ENCODE measurements at places on chromosomes 4 and X.

- DNase-seq, result no peak
Observed at GRCh38 chr4:98204236-98204553, 57.0 kb upstream of the RAP1GDS1 start.

DNA sequence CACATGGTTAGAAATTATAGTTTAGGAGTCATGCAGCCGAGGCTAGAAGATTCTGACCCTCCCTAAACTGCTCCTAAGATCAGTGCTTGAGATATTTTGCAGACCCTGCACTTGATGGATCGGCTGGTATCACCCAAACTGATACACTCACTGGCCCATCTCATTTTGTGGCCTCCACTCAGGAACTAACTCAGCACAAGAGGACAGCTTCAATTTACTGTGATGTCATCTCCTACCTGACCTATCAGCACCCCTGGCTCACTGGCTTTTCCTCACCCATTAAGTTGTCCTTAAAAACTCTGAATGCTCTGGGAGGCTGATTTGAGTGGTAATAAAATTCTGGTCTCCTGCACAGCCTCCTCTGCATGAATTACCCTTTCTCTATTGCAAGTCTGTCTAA is 450.9 kb downstream of the PCDH10 start:
- no peak for DNase-seq

DNA sequence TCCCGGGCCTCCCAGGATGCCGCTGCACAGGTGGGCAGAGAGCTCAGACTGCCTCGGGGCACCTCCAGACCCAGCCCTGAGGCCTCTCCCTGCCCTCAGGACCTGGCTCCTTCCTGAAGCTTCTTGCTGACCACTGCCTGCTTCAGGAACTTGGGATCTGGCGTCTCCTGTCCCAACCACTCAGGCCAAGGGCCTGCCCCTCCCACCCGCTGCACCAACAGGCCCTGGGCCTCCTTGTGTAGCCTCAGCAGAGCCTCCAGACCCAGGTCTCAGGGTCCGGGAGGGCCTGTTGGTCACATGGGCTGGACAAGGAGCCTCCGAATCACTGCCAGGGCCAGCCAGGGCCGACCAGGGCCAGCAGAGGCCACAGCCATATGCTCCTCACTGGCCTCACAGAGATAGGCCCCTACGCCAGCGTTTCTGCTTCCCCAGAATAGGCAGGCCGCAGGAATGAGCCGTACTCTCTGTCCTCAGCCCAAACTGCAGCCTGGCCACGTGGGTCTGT is 2.8 kb downstream of the MXD4 start:
- no peak for DNase-seq

DNA sequence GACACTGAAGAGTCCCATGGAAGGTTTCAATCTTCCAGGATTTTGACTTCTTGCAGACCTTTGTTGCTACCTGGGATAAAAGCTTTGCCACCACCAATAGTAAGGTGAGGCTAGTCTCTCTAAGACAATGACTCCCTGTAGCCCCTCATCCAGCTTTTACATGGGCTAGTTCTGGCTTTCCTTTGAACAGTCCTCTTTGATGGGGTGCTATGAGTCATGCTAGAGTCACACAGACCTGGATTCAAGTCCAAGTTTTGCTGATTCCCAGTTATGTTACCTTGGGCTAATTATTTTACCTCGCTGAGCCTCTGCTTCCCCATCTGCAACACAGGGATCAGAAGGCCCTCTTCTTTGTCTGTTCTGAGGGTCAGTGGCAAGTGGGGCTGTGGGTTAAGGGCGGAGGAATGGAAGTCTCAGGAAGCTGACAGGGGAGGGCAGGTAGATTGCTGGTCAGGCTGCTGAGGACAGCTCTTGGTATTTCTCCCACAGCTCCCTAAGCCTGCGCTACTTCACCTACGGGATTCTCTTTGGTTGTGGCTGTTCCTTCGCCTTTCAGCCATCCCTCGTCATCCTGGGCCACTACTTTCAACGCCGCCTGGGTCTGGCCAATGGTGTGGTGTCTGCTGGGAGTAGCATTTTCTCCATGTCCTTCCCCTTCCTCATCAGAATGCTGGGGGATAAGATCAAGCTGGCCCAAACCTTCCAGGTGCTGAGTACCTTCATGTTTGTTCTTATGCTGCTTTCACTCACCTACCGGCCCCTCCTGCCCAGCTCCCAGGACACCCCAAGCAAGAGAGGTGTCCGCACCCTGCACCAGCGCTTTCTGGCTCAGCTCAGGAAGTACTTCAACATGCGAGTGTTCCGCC is 90.3 kb downstream of the RLIM start:
- DNase-seq, result no peak

- no peak for DNase-seq
Observed at GRCh38 chr4:138161351-138161750, 80.8 kb downstream of the SLC7A11 start.

DNA sequence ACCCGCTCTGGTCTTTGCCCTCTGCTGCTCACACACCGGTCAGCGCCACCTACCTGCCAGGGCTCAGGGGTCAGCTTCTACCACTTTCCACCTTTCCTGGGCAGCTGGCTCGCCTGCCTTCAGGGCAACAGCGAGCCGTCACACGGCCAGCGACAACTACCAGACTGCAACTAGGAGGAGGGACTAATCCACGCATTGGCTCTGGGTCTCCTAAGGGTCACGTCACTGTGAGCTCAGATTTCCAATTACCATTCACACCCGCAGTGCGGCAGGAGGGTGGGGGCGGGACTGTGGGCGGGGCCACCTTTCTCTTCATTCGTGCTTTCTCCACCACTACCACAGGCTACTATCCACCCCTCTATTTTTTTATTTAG is at the start of gene BEX5:
Gene BEX5 (minus strand): TSS at position 172 of the 374 bp plus-strand sequence. CDS start 1,712 bp downstream, outside the sequence.
- no peak for DNase-seq

GRCh38 chrX:45843518-45843917 is 642.8 kb upstream of the DIPK2B start:
- DNase-seq, result no peak

GRCh38 chr4:113627321-113627720 is 134.2 kb downstream of the CAMK2D start:
- DNase-seq, result no peak

GRCh38 chr4:169040559-169041261 is 30.7 kb upstream of the CBR4 start:
- no peak for DNase-seq

DNA sequence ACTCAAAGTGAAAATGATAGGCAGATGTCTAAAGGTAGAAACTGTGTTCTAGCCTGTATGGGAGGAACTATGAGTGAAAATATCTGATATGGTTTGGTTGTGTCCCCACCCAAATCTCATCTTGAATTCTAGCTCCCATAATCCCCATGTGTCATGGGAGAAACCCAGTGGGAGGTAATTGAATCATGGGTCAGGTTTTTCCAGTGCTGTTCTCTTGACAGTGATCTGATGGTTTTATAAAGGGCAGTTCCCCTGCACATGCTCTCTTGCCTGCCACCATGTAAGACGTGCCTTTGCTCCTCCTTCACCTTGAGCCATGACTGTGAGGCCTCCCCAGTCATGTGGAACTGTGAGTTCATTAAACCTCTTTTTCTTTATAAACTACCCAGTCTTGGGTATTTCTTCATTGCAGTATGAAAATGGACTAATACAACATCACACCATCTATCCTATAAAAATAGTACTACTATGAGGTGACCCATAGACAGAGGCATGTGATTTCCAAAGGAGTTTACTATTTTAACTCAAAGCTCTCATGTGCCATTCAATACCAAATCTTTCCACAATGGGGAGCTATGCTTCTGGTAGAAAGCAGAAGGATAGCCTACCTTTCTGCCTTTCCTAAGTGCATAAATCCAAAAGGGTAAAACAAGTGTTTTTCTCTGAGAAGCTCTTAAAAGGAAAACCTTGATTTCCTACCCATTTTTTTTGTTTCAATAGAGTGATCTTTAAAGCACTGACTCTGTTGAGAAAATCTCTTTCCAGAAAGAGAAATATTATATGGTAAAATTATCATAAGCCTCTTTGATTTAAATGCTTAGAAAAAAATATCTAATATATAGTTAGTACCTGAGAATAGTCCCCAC is 38.8 kb downstream of the SEC31A start:
- DNase-seq, result no peak

DNA sequence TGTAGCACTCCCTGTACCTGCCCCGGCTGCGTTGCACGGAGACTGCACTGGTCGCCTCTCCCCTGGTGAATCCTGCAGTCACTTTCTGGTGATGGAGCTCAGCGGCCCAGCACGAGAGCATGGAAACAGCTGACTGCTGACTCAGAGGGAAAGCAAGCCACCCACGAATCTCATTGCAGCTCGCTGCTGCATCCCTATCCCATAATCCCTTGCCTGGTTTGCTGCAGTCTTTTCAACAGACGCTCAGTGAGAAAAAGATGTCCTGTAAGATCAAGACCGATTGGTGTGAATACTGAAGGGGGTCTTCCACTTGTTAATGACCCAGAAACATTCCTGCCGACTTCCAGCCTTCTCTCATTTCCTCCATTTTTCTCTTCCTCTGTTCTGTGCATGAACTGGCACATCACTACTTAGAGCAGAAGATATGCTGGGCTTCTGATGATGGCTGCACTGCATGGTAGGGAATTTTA is 52.9 kb downstream of the TRIM2 start:
- DNase-seq, result no peak

Data from stimulated activated CD8-positive, alpha-beta memory T cell treated with anti-CD3 and anti-CD28 coated beads, Interleukin-4, amount 100 ng/mL, for 1 hour (primary cell).